NCI-H1105 (cell line): ENCODE measurements at places on chromosomes 7 and 10.

GRCh38 chr7:31646942-31647341 is 40.1 kb upstream of the PPP1R17 start:
- DNase-seq: no peak

- no peak for DNase-seq
Measured at GRCh38 chr10:98331885-98332284, 63.9 kb upstream of the LOXL4 start.

- no peak for DNase-seq
Measured at GRCh38 chr7:137957887-137958286, 44.0 kb downstream of the CREB3L2 start.

- no peak for DNase-seq
Measured at GRCh38 chr7:150715738-150716137, 675 bp upstream of the GIMAP1 start.

GRCh38 chr7:148296994-148297644 is 293.4 kb upstream of the C7orf33 start:
- DNase-seq: no peak

GRCh38 chr7:28245123-28245878 is 64.7 kb upstream of the JAZF1 start:
- no peak for DNase-seq
